ENCODE measurements at places on chromosomes 2 and 18. TPM values are rescaled to one million over a fixed set of nuclear protein-coding genes. Genes with fewer than 3 reads are reported as not detected.

- no peak for DNase-seq
Measured at GRCh38 chr2:28507796-28508764, 12.2 kb downstream of the PLB1 start.

The PDCD1 gene
- total RNA-seq, result 1.3 TPM

- no peak for DNase-seq
Measured at GRCh38 chr2:154826827-154827226, 128.3 kb downstream of the KCNJ3 start.

The GRHL1 gene
- total RNA-seq, result 2.0 TPM

Measured in body of pancreas (tissue), 4 donors.